ENCODE measurements at places on chromosomes 2 and 18. TPM values are rescaled to one million over a fixed set of nuclear protein-coding genes. Genes with fewer than 3 reads are reported as not detected.
A peak's percentile ranks its signal among the peaks of the same experiment; 100 is the strongest.

Gene SPP2
- total RNA-seq = not detected

Gene RAB31
- 19.7 TPM for total RNA-seq

DNA sequence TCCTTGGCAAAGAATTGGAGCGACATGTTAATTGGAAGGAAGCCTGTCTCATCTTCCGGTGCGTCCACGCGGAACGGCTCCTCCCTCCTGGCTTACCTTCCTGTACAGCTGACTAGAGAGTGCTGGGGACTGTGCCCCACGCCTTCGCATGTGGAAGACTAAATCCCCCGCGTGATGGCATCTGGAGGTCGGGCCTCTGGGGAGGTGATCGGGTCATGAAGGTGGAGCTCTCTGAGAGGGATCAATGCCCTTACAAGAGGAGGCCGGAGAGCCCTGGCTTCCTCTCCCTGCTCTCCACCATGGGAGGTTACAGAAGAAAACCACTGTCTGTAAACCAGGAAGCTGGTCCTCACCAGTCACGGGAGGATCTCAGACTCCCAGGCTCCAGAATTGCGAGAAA, 104.1 kb upstream of the OTOS start:
- H3K27ac ChIP-seq = no peak overlapping the region
- no peaks in the 10 kb centered on the region for H3K36me3 ChIP-seq
- peaks cover 13% of the 10 kb centered on the region for H3K4me1 ChIP-seq
- H3K27me3 ChIP-seq = peaks cover 3% of the 10 kb centered on the region

DNA sequence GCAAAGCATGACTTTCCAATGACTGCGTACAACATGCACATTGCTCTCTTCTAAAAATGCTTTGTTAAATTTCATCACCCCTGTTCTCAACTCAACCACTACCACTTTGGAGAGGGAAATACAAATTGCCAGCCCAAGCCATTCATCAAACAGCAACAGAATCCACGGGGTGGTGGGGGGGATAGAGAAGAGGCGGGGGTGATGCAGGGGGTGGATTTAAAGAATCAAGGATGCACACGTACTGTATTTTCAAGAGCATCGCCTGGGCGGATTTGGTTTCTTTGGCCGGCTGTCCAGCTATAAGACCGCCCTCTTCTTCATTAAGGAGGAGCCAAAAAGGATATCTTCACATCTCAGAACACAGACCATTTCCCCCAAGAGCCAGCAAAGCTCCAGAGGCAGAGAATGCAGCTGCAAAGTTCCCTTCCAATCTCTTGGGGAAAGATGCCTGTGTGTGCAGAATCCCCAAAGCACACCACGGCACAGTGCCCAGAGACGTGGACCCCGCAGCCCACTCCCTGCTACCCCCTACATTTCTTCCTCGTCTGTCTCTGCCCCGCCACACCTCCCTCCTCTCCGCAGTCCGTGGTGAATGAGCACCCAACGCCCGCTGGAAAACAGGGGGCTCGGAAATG, 977 bp downstream of the SLC8A1 start:
- H3K27ac ChIP-seq = peak overlapping the region; percentile 42
- peak overlapping the region; percentile 95 for H3K4me3 ChIP-seq
- peaks cover 26% of the 10 kb centered on the region for H3K4me1 ChIP-seq
- H3K36me3 ChIP-seq = peaks cover 6% of the 10 kb centered on the region

All from type B pancreatic cell (in vitro differentiated cells).